ENCODE measurements at places on chromosomes 16 and 17.
A peak's percentile ranks its signal among the peaks of the same experiment; 100 is the strongest.

GRCh38 chr17:29603109-29603674 is 10.3 kb downstream of the ANKRD13B start:
- no peak for DNase-seq

- peak; percentile 54 for DNase-seq
Observed at GRCh38 chr17:58968426-58969061, 138.1 kb downstream of the TRIM37 start.

- DNase-seq, result no peak
Observed at GRCh38 chr16:63960321-63960720, 1161.5 kb downstream of the CDH11 start.

GRCh38 chr17:37365589-37365988 is 10.2 kb upstream of the C17orf78 start:
- no peak for DNase-seq

DNA sequence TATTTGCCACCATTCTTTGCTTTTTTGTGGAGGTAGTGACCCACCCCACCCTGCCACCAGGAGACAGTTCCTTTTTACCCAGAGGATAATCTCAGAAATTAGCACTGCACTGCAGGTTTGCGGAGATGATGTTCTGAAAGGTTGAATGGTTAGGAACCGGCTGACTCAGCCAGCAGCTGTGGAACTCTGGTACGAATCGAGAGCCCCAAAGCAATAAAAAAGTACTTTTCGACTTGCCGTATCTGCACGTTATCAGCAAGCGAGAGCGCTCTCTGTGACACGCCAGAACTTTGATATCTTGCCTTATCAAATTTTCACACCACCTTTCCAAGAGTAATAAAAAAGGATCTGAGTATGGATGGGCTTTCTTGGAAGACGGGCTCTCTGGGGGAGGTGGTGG is 96.3 kb upstream of the EEF2KMT start:
- DNase-seq, result no peak

- no peak for DNase-seq
Observed at GRCh38 chr16:3798838-3799237, 81.5 kb upstream of the TRAP1 start.

- peak; percentile 90 for DNase-seq
Observed at GRCh38 chr17:74199306-74200092, 4.0 kb upstream of the RPL38 start.

GRCh38 chr17:42517516-42517915 is 18.5 kb upstream of the NAGLU start:
- DNase-seq, result peak; percentile 76

DNA sequence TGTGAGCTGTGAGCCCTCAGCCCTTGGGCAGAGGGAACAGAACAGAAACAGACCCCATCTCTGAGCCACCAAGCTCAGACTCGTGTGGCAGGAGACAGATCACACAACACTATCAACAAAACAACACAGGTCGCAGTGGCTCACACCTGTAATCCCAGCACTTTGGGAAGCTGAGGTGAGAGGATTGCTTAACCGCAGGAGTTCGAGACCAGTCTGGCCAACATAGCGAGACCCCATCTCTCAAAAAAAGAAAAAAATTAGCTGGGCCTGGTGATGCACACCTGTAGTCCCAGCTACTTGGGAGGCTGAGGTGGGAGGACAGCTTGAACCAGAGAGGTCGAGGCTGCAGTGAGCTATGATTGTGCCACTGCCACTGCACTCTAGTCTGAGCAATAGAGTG is 5.5 kb upstream of the QPRT start:
- no peak for DNase-seq

- DNase-seq, result no peak
Observed at GRCh38 chr16:83494459-83494858, 313.3 kb upstream of the HSBP1 start.

- no peak for DNase-seq
Observed at GRCh38 chr16:65884018-65884417, 482.5 kb upstream of the CDH5 start.

DNA sequence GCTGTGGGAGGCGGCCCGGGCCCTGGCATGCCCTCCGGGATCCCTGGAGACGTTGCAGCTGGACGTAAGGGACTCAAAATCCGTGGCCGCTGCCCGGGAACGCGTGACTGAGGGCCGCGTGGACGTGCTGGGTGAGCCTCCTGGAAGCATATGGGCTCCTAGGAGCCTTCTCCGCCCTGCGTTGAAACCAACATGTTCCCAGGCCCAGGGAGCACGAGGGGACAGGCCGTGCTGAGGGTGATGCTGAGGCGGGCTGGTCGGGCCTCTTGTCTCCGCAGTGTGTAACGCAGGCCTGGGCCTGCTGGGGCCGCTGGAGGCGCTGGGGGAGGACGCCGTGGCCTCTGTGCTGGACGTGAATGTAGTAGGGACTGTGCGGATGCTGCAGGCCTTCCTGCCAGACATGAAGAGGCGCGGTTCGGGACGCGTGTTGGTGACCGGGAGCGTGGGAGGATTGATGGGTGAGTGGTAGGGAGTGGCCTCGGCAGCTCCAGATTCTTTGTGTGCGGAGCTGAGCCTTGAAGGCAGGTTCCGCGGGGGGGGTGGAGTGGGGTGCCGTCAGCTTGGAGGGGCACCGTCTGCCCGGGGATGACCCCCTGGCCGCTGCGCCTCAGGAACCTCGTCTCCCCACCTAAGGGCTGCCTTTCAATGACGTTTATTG is 567 bp downstream of the HSD17B1 start:
- DNase-seq, result no peak

DNA sequence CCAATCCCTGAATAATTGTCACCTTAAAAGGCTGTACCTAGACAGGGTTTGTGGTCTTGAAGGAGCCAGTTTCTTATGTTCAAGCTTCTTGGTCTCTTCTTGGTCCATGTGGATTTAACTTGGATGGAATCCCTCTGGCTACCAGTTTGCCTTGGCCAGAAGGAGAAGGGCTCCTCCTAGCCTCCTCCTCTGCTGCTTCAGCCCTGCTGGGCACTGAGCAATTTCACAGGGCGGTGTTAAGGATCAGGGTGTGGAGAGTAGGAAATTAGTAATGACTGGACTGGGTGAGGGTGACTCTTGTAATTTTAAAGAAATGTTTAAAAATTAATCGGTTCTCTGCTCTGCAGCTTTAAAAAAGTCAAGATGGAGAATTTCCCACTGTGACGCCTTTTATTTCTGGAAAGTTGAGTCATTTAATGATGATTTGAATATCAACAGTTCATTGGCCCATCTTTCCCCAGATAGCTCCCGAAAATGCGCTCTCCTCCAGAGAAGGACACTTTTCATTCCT is 96.4 kb downstream of the MSI2 start:
- no peak for DNase-seq

DNA sequence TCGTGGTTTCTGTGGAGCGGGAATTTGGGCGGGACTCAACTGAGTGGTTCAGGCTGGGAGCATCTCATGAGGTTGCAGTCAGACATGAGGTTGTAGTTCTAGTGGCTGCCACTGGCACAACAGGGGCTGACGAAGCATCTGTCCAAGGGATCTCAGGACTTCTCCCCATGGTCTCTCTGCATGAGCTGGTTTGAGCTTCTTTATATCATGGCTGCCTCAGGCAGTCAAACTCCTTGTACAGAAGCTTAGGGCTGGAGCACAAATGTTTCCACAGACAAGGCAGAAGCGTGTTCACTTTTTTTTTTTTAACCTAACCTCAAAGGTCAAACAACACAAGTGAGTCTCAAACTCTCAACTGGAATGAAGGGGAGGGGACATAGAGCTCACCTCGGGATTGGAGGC is 243.3 kb downstream of the MSI2 start:
- peak; percentile 32 for DNase-seq

- DNase-seq, result no peak
Observed at GRCh38 chr17:35117984-35118383, 1.7 kb downstream of the RAD51D start.

- no peak for DNase-seq
Observed at GRCh38 chr16:83171396-83171795, 544.6 kb downstream of the CDH13 start.

DNA sequence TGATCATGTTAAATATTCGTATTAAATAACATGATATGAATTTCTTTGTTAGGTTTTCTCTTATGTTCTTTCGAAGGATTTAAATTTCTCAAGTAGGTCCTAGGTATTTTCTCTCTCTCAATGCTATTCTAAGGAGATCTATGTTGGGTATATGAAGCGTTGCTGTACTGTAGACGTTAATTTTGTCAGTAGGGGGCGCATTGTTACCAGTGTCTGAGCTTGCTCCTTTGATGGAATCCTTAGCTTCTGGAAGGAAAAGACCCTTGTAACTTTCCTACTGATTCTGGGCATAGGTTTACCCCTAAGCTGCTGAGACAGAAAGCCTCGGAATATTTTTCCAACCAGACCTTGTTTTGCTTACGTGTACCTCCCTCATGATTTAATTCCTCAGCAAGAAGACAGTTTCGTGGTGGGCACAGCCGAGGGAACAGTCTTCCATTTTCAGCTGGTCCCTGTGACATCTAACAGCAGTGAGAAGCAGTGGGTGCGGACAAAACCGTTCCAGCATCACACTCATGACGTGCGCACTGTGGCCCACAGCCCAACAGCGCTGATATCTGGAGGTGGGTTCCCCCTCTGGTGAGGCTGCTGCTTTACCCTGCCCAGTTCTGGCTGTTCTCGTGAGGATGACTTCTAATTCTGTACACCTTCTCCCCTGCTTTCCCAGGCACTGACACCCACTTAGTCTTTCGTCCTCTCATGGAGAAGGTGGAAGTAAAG is 17.9 kb downstream of the UTP4 start:
- peak; percentile 63 for DNase-seq

- no peak for DNase-seq
Observed at GRCh38 chr16:19088341-19088916, 21.0 kb downstream of the COQ7 start.

GRCh38 chr16:1708768-1709180 is 2.8 kb downstream of the MAPK8IP3 start:
- DNase-seq, result no peak

DNA sequence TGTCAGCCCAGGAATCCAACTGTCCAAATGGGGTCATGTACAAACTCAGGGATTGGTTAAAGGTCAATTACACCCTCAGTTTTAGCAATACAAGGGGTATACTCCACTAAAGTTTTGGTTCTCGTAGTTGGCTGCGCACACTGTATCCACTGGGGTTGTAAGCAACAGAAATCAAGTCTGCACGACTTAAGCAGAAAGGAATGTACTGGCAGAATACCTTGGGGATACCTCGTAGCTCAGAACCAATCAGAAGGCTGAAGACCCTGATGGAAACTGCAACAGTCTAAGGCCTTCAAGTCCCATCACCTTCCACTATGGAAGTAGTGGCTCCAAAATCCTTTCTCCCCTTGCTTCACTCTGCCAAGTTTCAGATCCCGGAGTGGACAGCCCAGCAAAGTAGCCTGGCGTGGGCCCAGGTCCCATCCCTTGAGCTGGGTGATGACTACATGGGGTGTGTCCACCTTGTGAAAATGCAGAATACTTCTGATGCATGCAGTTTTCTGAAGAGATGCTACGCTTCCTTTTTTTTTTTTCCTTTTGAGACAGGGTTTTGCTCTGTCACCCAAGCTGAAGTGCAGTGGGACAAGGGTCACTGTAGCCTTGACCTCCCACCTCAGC is 21.1 kb upstream of the RPH3AL start:
- DNase-seq, result no peak

GRCh38 chr17:68576811-68577496 is 24.2 kb downstream of the FAM20A start:
- no peak for DNase-seq

- DNase-seq, result no peak
Observed at GRCh38 chr16:1710811-1711507, 5.0 kb downstream of the MAPK8IP3 start.

- DNase-seq, result peak; percentile 50
Observed at GRCh38 chr17:74816905-74817620, 40.9 kb upstream of the NAT9 start.

- DNase-seq, result no peak
Observed at GRCh38 chr17:72617557-72617956, 474.9 kb downstream of the SLC39A11 start.

GRCh38 chr16:66335704-66336329 is 30.7 kb upstream of the CDH5 start:
- DNase-seq, result no peak

- DNase-seq, result peak; percentile 63
Observed at GRCh38 chr16:58462997-58463941, 36.7 kb upstream of the NDRG4 start.

- DNase-seq, result no peak
Observed at GRCh38 chr16:47565454-47565853, 104.3 kb downstream of the PHKB start.

- no peak for DNase-seq
Observed at GRCh38 chr16:55839115-55839514, 6.2 kb upstream of the CES1 start.

DNA sequence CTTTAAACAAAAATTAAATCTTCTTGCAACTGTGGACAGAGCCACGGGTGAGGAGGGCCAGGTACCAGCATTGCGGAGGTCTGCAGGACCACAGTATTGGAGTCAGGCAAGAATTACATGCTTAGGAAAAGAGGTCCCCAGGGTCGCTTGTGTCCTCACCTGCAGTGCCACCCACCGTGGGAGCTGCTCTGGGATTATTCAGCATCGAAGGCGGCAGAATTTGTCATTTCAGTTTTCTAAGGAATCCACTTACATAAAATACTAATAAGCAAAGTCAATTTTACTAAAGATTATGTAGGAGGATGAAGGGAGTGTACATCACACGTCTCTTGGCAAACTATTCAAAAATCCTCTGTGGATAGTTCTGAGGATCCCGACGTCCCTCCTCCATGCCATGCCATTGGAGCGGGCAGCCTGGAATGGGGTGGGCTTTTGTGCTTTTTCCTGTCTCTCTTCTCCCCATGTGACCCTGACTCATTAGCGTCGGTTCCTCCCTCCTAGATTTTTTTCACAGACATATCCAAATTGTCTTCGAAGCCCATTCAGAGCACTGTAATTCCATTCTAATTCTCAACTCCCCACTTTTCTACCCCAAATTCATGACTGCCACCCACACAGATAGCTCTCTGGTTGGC is 3.0 kb upstream of the PIK3R6 start:
- DNase-seq, result no peak

DNA sequence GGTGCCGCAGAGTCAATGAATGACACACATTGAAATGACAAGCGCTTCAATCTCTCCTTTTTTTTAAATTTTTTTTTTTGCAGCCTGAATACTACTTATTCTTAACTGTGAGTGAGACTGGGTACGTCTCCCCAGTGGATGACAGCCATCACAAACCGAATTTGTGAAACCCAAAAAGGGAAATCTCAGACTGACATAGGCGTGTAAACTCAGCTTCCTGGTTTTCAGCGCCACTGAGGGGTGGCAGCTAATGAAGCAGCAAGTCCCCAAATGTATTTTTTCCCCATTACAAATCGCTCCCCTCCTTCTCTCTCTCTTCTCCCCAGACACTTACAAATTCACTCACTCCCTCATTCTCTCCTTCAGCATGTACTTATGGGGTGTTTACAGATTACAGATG is 196.0 kb downstream of the MAF start:
- DNase-seq, result no peak
